Fibroblast of the aortic adventitia (primary cell): ENCODE measurements at places on chromosomes 2 and 18. TPM values are rescaled to one million over a fixed set of nuclear protein-coding genes. Genes with fewer than 3 reads are reported as not detected.

Gene KIAA2012
- not detected in 2 replicates for total RNA-seq

Gene IL1RN
- total RNA-seq, result 1.1 TPM in 1 of 2 replicates, not detected in the other

Gene CCDC85A
- 0.45 and 1.8 TPM in 2 replicates for total RNA-seq

Gene TMEM247
- not detected in 2 replicates for total RNA-seq

Gene DUSP19
- 1.6 and 4.8 TPM in 2 replicates for total RNA-seq

Gene CDH7
- not detected in 2 replicates for total RNA-seq

Gene CXCR4
- 0.27 and 1.2 TPM in 2 replicates for total RNA-seq

DNA sequence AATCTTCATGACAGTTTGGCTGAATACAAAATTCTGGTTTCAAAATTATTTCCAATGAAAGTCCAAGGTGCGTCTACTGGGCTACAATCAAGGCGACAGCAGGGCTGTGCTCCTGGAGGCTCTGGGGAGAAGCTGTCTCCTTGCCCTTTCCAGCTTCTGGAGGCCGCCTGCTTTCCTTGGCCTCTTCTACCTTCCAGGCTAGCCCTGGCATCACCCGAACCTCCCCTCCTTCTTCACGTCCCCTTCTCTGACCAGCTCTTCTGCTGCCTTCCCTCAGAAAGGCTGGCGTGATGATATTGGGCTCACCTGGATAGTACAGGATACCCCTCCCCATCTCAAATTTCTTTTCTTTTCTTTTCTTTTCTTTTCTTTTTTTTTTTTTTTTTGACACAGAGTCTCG lies 115.5 kb downstream of the KCNF1 start:
- DNase-seq, result no peak

GRCh38 chr2:73053316-73054114 lies 18.0 kb downstream of the SFXN5 start:
- peak; percentile 57 for DNase-seq

DNA sequence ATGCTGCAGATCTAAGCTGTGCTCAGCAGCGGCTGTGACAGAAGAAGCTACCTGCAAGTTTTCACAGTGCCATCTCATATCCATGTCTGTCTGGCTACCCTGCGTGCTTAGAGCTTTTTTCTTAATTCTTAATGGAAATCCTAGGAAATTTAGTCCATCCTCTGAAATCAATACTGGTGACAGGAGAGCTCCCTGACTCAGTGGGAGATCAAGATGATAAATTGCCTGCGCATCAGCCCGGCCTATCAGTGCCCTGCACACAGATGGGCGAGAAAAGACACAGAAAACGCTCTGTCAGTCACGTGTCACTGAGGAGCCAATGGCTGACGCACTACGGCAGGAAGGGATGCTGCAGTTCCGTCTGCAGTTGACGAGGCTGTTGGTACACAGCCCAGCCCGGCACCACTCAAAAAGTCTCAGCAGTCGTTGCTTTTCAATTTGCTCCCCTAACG lies 819.6 kb upstream of the FSHR start:
- no peak for DNase-seq

DNA sequence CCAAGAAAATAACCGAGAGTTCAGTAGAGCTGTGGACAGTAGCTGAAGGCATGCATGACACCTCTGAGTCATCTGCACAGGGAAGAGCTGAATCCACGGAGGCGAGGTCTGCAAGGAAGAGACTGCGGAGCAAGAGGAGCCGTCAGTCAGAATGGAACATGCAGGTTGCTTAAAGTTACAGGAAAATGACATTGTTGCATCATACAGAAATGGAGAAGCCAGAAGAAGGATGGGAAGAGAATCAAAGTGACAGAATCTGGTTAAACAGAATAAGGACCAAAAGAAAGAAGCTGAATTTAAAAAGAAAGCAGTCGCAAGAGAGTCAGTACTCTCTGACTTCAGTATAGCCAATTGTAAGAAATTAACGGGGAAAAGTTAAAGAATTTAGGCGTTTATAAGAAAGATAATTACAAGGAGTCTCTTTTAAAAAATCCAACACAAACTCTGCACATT lies 533.8 kb downstream of the ADCYAP1 start:
- DNase-seq, result no peak

GRCh38 chr2:172462849-172463381 lies 35.5 kb downstream of the ITGA6 start:
- DNase-seq, result no peak

DNA sequence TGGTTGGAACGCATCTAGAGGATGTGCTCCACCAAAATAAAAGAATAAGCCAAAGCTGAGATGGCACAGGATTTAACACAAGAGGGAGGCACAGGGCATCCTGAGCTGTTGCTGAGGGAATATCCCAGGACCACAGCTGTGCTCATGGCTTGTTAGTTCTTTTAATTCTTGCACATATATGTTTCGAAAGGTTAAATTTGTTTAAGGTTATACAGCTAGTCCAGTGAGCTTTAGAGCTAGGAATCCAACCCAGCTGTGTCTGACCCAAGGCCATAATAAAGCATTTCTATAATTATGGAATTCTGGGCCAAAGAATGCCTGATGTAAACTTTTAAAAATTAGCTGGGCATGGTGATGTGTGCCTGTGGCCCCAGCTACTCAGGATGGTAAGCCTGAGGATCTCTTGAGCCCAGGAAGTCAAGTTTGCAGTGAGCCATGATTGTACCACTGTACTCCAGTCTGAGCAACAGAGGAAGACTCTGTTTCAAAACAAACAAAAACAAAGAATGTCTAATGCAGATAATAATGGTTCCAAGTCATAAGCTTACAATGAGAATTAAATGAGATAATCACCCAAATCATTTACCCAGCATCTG lies 66.4 kb upstream of the CCBE1 start:
- no peak for DNase-seq

- no peak for DNase-seq
These were observed 436.4 kb downstream of the ZNF521 start for GRCh38 chr18:24915547-24915946.

GRCh38 chr18:22320771-22321170 lies 96.9 kb downstream of the CTAGE1 start:
- no peak for DNase-seq

- no peak for DNase-seq
These were observed 70.9 kb upstream of the LGALSL start for GRCh38 chr2:64383016-64383591.

GRCh38 chr2:188765522-188766470 lies 208.4 kb upstream of the COL3A1 start:
- DNase-seq, result peak; percentile 45

DNA sequence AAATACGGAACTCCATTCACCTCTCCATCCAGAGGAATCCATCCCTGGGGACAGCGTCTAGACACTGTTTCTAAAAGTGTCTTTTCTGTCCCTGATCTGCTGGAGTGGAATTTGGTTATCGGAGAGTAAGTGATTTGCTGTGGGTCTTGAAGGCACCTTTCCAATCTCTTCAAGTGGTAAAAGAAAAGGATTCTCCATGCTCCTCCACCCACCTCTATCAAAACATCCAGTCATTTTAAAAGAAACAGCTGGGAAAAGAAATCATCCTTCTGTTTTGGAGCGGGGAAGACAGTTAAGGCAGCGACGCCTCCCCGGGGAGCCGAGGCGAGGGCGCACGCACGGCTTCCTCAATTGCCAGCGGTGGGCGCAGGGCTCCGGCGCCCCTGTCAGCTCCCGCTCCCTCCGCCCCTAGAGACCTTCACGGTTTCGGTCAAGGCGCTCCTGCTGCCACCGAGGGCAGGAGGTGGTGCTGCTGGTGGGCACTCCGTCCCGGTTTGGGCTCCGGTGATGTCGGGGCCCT lies 547 bp downstream of the SLC35F5 start:
- peak; percentile 33 for DNase-seq

- no peak for DNase-seq
These were observed 1752.4 kb upstream of the CELF4 start for GRCh38 chr18:39318008-39318407.

GRCh38 chr2:160994141-160995002 lies 165.9 kb upstream of the TANK start:
- peak; percentile 97 for DNase-seq

DNA sequence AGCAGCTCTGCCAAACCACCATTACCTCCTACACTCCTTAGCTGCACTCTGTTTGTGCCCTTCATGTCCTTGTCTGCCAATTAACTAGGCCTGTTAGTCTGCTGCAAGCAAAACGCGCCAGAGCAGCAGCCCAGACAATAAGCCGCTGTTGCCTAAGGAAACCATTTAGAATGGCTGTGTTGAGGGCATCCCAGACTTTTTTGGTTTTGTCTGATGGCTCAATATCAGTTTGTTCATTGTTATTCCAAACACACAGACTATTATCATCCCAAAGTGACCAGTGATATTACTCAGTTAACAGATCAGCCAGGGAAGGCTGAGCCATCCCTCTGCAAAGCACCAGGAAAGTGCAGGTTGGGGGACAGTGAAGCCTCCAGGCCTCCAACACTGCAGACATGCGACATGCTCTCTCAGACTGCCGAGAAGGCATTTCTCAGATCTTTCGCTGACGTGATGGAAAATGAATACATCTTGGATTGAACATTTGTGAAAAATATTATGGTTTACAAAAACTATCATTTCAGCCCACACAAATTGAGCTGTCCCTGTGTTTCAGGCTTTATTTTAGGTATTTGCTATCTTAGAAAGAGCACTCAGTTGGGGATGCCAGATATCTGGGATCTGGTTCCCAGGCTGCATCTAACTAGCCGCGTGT lies 182.0 kb upstream of the HNRNPA3 start:
- DNase-seq, result no peak

GRCh38 chr18:25038261-25038660 lies 313.7 kb downstream of the ZNF521 start:
- no peak for DNase-seq

DNA sequence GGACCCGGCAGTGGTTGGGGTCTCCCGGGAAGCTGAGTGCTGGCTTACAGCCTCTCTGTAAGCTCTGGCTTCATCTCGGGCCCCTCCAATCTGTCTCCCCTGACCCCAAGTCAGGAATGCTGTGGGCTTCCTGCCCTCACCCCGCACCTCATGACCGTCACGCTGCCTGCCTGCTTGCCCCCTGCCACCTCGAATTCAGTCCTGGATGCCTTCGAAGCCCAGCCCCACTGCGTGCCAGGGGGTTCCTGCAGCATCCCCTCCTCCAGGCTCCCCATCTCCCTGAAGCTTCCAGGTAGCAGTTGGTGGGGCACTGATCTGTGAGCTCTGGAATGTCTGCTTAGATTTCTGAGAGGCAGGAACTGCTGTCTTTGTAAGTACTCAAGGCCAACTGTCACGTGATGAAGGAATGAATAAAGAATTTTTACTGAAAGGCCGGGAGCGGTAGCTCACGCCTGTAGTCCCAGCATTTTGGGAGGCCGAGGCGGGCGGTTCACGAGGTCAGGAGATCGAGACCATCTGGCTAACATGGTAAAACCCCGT lies 6.5 kb downstream of the CLHC1 start:
- DNase-seq, result no peak

DNA sequence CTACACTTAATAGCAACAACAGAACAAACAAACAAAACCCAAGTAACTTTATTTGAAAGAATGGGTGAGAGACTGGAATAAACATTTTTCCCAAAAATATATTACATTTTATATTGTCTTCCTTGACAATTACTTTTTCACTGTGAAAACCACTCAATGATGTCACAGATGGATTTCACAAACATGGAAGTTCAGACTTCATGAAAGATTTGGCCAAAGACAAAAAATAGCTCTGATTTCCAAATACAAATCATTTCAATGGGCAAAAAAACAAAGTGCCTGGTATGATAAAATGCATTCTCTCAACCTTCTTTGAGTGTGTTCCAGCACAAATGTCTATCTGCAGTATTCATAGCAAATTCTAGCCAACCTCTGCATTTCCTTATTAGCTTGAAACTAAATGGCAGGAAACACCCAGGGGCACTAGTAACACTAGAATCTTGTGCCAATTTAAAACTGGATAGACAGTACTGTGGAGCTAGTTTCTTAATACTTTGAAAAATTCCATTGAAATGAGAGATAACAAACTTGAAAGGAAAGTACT lies 28.5 kb upstream of the NAPG start:
- DNase-seq, result peak; percentile 50

DNA sequence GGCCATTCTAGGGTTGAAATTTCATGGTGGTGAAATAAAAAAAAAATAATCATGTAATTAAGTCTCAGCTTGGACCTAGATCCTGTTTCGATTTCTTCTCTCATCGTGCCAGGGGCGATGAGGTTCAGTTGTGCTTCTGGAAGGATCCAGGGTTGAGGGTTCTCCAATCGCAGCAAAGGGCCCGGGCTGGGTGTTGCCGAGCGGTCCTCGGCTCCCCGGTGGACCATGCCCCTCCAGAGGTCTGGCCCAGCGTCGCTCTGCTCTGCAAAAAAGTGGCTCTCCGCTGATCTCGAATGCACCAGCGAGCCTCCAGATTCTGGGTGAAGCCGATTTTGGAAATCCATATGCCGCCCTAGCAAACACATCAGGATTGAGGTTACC lies 39.0 kb downstream of the EN1 start:
- no peak for DNase-seq

GRCh38 chr18:32634876-32635431 lies 137.9 kb downstream of the KLHL14 start:
- no peak for DNase-seq

DNA sequence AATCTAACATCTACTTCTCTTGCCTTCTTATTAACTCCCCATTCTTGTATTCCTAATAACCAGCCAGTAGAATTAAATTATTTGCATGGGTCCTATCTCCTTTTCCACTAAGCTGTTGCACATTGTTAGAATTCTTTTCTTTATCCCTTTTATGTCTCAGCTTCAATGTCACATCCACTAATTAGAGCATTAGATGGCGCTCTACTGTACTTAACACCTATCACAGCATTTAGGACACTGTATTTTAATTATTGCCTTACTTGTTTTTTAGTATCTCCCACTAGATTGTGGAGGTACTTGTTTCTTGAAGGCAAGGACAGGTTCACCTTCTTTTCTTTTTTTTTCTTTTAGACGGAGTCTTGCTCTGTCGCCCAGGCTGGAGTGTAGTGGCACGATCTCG lies 3.8 kb downstream of the LIPT1 start:
- DNase-seq, result no peak

DNA sequence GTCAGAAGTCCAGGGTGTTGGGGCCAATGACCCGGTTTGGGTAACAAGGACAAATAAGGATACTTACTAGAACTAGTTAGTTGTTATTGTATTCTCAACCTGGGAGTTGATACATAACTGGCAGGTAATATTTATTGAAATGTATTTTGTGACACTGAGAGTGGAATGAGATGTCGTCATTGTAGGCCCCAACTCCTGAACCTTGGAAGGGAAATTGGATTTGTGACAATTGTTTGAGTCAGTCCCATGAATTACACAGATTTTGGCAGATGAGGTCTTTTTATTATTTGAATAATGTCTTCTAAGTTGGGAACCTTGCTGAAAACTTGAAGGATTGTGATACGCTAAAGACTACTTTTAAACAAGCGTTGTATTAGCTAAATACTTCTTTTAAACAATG lies 5.1 kb downstream of the TIMM21 start:
- peak; percentile 51 for DNase-seq

DNA sequence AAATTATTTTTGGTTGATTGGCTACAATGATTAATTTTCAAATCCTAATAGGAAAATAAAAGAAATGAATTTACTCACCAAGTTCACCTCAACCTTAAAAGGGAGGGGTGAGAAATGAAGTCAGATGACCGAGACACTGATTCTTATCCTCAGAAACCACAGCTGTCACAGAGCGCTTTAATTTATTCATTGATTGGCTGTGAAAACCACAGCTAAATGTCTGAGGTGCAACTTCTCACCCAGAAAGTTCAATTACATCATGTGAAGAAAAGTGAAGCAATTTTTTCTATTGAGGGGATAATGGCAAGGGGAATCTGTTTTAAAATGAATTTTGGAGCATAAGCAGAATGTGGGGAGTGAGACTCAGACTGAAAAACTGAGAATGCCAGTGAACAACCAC lies 128.4 kb downstream of the RNF152 start:
- DNase-seq, result no peak
